ENCODE measurements at places on chromosomes 6 and 20.
A peak's percentile ranks its signal among the peaks of the same experiment; 100 is the strongest.

- no peak for DNase-seq
Observed at GRCh38 chr20:13953227-13953626, 37.2 kb downstream of the SEL1L2 start.

GRCh38 chr6:558089-558488, 98.8 kb downstream of the HUS1B start:
- no peak for DNase-seq

- no peak for DNase-seq
Observed at GRCh38 chr6:86192123-86192522, 549.4 kb upstream of the SYNCRIP start.

- no peak for DNase-seq
Observed at GRCh38 chr6:159989492-159990480, 20.9 kb downstream of the IGF2R start.

DNA sequence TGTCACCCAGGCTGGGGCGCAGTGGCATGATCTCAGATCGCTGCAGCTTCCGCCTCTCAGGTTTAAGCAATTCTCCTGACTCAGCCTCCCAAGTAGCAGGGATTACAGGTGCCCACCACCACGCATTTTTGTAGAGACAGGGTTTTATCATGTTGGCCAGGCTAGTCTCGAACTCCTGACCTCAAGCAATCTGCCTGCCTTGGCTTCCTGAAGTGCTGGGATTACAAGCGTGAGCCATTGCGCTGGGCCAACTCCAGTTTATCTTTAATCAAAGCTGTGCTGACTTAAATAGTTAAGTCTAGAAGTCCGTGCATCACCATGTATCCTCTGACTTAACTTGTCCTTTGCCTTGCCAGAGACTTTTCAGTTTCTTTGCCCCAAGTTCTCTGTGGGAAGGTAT, 224.3 kb downstream of the TMEM242 start:
- DNase-seq = no peak

- DNase-seq = no peak
Observed at GRCh38 chr6:128742900-128743299, 140.0 kb upstream of the LAMA2 start.

- DNase-seq = no peak
Observed at GRCh38 chr6:39794231-39794630, 2.1 kb downstream of the DAAM2 start.

- DNase-seq = no peak
Observed at GRCh38 chr20:23456409-23456808, 3.7 kb upstream of the CST11 start.

DNA sequence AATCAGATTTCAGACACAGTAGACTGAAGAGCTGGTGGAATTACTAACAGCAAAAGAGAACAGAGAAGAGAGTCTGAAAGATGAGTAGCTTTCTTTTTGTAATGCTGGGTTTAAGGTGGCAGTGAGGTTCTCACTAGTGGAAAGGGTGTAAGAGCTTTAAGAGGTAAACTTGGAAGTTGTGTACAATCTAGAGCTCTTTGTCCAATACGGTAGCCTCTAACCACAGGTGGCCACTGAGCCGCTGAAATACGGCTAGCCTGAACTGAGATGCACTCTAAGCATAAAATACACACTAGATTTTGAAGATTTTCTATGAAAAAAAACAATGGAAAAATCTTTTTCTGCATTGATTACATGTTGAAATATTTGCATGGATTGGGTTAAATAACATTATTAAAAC, 4.0 kb downstream of the ELOVL2 start:
- DNase-seq = no peak

DNA sequence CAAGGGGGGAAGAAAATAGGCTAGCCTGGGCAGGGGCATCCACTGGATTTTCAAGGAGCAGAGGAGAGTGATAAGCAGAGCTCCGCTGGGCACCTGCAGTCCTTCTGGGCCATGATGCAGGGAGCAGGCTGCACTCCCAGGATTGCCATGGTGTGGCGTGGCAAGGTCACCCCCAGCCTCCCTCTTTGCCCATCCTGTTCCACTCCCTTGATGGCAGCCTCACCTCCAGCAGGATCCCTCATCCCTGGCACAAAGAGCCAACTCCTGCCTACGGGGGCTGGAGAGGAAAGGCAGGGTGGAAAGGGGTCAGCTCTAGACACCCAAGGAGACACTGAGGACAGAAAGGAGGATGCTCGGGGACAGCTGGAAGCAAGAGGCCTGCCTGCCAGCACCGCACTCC, 22.4 kb upstream of the MYMX start:
- no peak for DNase-seq

DNA sequence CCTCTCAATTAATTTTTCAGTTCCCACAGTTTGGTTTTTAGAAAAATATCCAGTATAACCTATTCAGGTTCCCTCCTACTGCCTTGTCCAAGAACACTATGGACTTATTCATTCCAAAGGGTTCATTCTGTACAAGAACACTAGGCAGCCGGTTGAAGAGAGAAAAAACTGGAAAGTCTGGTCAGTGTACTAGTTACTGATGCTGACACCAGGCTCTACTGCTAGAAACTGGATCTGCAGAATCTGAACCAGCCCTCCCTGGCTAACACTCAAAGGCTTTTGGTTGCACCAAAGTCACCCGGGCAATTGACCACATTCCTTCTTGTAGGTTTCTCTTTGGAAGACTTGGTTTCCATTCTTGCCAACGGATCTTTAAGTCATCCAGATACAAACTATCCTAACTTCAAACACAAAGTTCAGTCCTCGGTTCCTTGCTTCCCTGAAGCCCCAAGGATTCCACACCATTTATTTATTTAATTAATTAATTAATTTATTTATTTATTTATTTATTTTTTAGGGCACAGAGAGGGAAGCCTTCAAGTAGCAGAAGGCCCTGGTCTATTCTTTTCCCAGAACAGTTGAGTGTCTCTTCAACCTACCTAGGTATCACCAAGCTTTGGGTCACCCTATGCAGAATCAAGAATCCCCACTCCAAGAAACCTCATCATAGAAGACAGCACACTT, 268.1 kb downstream of the ADGB start:
- DNase-seq = no peak

DNA sequence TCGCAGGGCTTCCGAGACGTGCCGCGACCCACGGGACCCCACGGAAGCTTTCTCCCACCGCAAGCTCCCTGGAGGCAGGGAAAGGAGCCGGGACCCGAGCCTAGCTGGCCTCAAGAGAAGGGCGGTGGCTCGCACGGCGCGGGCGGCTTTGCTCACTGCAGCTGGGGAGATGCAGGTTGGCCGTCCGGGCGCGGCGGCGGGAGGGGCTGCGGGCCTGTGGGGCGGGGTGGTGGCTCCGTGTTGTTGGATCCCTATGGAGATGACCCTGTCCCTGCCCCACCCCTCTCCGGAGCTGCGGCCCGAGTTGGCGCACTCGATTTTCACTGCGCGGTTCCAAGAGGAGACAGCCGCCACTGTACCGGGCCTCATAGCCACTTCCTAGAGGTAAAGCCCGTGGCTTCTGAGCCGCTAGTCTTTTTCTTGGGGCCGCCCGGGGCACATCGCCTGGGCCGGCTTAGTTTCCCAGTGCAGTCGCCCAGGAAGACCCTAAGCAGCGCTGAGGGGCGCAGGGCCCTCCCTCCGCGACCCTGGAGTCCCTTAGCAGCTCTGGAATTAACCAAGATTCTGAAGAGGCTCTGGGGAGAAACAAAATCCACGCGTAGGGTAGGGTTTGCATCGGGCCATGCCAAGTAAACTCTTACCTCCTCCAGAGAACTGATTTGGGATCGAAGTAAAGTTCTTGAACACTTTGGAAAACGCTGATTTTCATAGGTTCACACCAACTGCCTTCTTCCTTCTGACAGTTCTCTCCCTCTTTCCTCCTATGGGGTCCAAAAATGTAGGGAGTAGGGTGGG, at the start of gene ECT2L:
TSS of gene ECT2L (plus strand) at position 279 of the 795 bp plus-strand sequence. CDS start 17,188 bp downstream, outside the sequence.
- peak; percentile 52 for DNase-seq

DNA sequence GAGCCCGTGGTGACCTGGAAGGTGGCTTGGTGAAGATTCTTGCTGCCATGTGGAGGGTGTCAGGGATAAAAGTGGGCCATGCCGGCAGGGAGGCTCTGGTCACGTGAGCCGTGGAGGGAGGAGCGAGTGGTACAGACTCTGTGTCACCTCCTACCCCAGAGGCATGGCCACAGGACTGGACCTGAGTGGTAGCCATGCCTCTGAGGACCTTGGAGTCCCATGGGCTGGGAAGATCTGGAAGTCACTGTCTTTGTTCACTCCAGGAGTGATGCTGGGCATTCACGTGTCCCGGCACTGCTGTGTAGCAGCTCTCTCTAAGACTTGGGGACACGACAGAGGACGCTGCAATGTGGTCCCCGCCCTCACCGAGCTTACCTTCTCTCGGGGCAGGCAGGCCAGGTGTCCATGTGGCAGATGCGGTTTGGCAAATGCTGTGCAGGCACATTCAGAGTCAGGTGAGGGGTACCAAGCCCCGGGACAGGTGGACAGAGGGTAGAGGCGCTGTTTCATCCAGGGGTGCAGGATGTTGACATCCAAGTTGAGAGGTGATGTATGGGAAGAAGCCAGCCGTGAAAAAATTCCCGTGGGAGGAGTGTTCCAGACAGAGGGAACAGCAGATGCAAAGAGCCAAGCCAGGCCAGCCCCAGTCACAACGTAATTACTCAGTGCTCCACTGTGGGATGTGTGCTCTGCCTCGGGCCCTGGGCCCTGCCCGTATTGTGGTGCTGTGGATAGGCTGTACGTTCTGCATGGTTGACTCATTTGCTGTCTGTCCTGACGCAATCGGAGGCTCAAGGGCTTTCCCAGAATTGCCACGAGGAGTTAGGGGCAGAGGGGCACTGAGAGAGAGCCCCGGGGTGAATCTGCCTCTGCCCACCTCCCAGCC, 307.8 kb downstream of the TAF4 start:
- no peak for DNase-seq

GRCh38 chr20:3686867-3687321, 5.1 kb upstream of the ADAM33 start:
- DNase-seq = peak; percentile 80

DNA sequence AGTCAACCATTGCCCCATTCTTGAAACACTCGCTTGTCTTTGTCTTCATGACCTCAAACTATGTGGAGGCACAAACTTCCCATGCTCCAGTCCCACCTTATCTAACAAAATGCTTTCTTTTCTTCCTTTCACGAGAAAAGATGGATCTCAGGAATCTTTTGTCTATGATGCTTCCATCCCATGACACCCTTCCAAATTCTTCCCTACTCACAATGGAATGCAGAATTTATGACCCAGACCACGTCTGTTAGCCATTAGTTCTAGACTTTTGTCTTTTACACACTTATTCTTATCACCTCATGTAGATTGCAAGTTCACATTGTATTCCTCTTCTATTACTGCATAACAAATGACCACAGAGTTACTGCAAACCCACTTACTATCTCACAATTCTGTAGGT, 24.2 kb upstream of the LAMP5 start:
- no peak for DNase-seq

- no peak for DNase-seq
Observed at GRCh38 chr20:34312024-34312460, 8.9 kb upstream of the AHCY start.

DNA sequence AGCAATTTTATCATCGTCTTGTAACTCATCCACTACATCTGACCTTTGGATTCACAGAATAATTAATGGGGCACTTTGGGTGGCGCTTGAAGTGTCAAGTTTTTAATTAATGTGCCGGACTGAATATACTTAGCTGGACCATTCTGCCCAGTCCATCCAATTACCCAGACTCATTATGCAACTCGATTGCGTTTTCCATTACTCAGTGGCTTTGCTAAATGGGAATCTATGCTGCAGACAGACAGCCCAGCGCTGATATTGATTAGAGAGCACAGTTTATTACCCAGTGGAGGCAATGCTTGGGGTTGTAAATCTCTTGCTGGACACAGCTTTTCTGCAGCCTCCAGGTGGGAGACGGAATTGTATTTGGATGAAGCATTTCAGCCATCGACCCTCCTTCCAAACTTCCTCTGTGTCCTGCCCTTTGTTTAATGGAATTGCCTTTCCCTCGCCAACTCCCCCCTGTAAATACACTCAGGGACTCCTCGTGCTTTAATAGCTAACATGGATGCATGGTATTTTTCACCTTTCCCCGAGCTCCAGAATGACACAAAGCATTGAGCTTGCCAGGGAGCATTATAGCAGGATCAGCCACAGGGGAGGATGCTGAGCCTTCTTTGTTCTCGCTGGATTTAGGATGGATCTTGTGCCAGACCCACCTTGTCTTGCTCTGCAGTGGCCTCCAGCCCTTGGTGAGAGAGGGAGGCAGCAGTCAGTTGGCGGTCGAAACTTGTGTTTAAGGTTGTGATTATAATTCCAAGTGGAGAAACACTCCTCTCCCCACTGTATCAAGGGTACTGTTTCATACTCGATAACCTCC, 59.7 kb downstream of the EDN3 start:
- no peak for DNase-seq

- DNase-seq = no peak
Observed at GRCh38 chr6:43927532-43928210, 157.7 kb downstream of the VEGFA start.

DNA sequence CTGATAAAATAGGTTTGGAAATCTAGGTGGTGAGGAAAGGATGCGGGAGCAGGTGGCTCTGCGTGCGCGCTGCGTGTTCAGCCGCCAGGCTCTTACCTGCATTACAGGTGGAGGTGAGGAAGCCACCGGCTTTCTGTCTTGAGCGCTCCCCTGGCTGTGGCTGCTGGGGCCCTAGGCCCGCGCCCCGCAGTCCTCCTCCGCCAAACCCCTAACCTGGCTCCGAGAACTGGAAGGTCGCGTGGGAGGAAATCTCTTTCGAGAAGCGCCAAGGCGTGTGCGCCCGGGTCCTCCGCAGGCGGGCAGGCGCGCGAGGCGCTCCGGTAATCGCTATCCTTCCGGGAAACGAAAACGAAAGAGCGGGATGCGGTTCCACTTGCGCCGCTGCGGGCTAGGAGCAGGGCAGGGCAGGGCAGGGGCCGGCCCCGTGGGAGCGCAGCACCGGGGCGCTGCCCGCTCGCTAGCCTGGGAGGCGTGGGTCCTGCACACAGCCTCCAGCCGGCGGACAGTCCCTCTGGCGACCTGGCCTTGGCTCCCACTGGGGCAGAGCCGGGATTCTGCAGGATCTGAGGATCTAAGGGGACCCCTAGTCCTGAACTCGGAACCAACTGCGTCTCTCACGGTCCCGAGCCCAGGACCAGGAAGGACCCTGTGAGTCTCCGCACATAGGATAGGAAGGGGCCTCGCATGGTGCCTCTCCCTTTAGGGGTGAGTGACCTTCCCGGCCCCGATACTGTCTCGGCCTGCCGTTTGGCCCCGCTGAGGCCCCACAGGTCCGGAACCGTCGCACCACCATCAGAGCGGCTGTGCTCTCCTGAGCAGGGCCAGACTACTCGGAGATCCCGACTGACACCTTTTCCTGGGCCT, at the start of gene ETV7:
TSS of gene ETV7 (minus strand) at position 230 of the 864 bp plus-strand sequence. CDS start at position 102, 128 bp downstream.
- DNase-seq = no peak

DNA sequence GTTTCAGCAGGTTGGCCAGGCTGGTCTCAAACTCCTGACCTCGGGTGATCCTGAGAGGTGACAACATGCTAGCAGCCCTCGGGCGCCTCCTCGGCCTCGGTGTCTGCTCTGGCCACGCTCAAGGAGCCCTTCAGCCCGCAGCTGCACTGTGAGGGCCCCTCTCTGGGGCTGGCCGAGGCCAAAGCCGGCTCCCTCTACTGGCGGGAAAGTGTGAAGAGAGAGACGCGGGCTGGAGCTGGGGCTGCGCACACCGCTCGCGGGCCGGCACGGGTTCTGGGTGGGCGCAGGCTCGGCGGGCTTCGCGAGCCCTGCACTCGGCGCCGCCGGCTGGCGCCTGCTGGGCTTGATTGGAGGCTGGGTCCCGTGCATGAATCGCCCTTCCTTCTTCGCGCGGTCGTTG, 80.8 kb upstream of the RBM24 start:
- DNase-seq = no peak

Data from gastrocnemius medialis (tissue), 4 donors.